Stimulated activated CD8-positive, alpha-beta memory T cell treated with anti-CD3 and anti-CD28 coated beads, Interleukin-2, amount 100 ng/mL, for 1 hour (primary cell): ENCODE measurements at places on chromosomes 7 and 10.

GRCh38 chr7:101333912-101334311 lies 12.3 kb upstream of the IFT22 start:
- no peak for DNase-seq

GRCh38 chr7:99764478-99764877 lies 19.5 kb downstream of the CYP3A4 start:
- no peak for DNase-seq

GRCh38 chr7:44448922-44449583 lies 41.4 kb downstream of the NUDCD3 start:
- no peak for DNase-seq

DNA sequence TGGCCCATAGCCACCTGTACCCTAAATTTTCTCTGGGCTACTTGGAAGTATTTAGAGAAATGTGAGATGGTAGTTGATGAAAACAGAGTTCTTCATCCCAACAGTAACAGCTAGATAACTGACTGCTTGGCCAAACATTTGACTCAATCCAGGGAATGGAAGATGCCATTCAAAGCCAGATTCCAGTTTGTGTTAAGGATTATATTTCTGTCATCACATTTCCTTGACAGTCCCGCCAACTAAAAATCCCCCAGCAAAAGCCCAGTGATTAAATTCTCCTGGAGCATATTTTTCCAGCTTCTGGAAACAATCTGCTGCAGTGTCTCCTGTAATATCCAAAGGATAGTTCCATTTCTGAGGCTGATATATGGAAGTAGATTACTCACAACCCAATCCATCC lies 45.4 kb upstream of the PTN start:
- DNase-seq = no peak

GRCh38 chr10:62755662-62756653 lies 48.6 kb upstream of the ADO start:
- no peak for DNase-seq

DNA sequence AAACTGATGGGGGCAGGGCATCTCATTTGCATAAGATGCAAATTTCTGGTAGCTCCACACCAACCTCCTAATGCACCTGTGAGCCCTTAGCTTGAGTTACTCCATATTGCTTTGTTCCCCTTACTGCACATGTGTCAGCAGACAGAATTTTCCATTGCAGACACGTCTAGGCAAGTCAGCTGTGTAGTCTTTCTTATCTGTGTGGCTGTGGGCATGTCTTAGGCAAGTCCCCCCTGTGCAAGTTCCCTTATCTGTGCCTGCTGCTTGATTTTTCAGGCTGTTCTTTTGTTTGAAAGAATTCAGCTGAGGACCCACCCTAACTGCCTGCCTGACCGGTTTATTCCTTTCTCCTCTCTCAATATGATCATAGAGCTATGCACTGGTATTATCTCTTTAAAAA lies 28.5 kb upstream of the TRIM24 start:
- no peak for DNase-seq

DNA sequence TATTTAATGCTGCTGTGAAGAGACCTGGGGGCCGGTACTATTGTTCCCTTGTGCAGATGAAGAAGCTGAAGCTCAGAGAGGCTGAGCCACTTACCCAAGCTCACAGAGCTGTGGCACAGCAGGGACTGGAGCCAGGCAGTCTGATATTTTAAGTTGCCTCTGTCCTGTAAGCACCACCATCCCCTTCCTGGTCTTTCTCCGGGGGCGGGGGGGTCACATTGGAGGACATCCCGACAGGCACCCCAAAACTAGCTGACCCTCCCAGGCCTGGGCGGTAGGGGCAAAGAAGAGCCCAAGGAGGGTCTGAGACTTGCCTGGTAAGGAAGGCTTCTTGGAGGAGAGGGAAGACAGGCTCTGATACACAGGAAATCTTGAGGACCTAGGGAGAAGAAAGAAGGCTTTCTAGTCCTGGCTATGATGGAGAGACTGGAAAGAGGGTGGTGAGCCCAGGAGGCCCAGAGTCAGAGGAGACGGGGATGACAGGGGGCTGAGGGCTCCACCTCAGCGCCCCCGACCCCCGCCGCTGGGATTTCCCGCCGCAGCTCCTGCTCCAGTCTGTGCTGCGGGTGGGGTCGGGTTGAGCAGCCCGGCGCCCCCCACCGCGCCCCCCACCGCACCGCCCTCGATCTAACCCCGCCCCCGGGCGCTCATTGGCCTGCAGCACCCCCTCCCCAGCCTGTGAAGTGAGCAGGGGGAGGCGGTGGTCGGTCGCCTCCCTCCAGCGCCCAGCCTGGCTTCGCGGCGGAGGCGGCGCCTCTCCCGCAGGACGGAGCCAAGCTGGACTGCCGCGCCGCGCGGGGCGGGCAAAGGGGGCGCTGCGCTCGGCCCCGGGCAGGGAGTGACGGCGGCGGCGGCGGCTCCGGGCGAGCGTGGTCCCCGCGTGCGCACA lies at the start of gene ADCYAP1R1:
ADCYAP1R1 (plus strand) TSS at position 711 of the 889 bp plus-strand sequence. CDS start 10,957 bp downstream, outside the sequence.
- DNase-seq = no peak

DNA sequence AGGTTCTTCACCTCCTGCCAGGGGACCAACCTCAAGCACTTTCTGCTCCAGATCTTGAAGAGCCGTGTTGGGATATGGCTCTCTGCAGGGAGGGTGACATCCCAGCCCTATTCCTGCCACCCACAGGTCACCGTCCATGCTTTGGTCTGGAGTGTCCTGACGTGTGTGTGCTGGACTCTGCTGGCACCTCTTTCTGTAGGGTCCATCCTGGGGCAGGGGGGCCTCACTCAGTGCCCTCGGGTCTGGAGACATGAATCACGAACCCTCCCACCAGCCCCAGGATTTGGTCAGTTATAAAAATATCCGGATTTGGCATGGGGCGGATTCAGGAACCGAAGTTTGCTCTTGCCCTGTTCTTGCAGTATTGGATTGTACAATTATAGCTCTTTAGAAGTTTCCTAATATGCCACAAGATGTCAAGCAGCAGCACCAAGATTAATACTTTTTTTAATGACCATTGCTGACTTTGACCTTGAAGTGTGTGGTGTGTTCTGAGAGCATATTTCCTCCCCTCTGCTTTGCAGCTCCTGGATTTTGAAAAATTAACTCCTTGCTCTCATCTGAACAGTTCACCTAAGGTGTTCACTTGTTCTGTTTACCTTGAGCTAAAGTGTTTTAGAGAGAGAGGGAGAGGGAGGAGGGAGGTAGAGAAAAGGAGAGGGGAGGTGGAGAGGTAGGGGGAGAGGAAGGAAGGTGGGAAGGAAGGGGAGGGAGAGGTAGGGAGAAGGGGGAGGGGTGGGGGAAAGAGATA lies 95.4 kb upstream of the SHH start:
- no peak for DNase-seq

DNA sequence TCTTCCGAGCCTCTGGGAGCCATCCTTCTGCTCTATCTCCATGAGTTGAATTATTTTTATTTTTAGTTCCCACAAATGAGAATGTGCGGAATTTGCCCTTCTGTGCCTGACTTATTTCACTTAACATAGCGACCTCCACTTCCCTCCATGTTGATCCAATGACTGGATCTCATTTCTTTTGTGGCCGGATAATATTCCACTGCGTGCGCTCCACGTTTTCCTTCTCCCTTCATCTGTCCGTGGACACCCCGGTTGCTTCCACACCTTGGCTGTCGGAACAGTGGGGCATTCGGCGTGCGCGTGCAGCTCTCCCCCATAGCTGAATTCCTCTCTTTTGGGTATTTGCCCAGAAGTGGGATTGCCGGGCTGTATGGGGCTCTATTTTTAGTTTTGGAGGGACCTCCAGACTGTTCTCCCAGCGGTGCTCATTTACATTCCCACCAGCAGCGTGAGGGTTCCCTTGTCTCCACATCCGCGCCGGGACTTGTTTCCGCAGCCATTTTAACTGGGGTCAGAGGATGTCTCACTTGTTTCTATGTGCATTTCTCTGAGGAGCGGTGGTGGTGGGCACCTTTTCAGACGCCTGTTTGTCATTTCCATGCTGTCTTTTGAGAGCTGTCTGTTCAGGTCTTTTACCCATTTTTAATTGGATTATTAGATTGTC lies 51.0 kb upstream of the SUN1 start:
- no peak for DNase-seq

GRCh38 chr10:24463611-24464426 lies 254.9 kb downstream of the KIAA1217 start:
- no peak for DNase-seq

GRCh38 chr7:28957064-28957750 lies 923 bp downstream of the TRIL start:
- DNase-seq = no peak

GRCh38 chr10:104076743-104077160 lies 8.9 kb downstream of the COL17A1 start:
- no peak for DNase-seq

DNA sequence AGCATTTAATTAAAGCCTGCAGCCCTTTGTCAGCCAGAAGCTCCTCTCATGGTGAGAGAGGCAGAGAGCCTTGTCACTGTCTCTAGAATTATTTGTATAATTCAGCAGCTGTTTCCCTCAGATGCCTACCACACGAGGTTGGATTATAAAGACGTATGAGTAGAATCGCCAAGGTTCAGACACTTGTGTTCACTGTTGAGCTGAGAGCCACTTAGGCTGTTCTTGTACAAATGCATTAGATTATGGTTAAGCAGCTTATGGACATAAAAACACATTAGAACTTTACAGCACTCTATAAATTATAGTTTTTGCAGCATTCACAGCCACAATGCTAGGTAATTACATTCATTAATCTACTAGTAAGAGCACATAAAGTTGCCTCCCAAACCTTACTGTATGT lies 282.6 kb downstream of the AUTS2 start:
- DNase-seq = no peak

DNA sequence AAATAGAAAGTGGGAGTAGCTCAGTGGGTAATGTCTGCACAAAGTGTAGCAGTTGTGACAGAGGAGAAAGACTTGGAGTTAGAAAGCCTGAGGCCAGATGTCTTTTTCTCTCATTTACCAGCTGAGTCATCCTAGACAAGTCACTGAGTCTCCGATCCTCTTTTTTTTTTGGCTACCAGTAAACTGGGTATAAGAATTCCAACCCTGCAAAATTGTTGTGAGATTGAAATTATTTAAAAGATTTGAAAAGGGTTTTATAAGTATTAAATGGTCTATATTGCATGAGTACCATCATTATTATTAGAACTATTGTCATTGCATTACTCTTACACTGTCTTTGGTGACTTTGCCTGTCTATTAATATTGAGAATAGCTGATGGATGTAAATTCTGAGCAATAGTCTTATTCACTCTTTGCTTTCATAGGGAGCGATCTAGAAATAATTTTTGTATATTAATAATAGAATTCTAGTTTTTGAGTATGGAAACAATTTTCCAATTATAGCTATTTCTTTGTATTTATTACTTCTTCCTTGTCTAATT lies 74.0 kb downstream of the ARID5B start:
- no peak for DNase-seq

- DNase-seq = no peak
Observed at GRCh38 chr10:103691723-103692435, 163.5 kb downstream of the SH3PXD2A start.

- DNase-seq = peak; percentile 4
Observed at GRCh38 chr7:123748171-123748733, 551 bp downstream of the WASL start.

DNA sequence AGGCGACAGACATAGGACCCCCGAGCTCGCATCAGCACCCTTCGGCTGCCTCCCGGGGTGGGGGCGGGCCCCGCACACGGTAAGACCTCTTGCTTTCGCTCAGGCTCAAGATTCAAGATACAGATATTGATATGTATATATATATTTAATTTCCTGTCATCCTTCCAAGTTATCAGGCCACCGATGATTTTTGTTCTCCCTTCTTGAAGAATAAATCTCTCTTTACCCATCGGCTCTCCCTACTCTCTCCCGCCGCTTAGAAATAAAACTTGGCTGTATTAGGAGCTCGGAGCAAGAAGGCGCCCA lies 603 bp downstream of the ADRA2A start:
- no peak for DNase-seq

- no peak for DNase-seq
Observed at GRCh38 chr7:151961536-151961935, 5.3 kb downstream of the GALNTL5 start.

DNA sequence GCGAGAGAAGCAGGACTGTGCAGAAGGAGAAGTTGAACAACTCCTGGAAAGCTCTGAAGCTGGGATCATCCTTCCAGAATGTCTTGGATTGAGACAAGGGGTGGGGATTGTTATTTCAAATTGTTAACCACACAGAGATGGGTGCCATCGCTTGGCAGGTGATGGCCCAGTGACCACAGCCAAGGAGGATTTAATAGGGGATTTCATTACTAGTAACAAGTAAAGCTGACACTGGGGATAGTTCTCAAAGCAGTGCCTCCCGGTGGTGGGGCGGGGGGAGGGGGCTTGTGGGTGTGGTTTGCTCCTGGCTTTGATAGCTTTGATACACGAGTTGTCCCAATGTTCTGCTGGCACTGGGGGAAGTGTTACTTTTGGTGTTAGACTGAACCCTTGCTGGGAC lies 59.2 kb downstream of the ZNF503 start:
- no peak for DNase-seq

DNA sequence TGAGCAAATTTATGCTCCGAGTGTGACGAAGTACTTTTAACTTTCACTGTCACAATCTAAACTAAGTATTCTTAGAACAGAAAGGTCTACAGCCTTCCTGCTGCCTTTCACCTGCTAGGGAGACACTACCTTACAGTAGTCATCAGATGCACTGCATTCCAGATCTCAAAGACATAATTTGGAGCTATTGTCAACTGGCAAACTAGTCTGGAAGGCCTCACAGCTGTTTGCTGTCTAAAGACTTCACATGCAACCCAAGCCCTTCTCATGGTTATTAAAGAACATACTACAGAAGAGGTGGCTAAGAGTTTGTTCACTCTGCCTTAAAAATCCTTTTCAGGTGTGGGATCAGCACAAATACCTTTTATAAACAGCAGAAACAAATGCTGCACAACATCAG lies 91.8 kb upstream of the KCNIP2 start:
- DNase-seq = no peak

DNA sequence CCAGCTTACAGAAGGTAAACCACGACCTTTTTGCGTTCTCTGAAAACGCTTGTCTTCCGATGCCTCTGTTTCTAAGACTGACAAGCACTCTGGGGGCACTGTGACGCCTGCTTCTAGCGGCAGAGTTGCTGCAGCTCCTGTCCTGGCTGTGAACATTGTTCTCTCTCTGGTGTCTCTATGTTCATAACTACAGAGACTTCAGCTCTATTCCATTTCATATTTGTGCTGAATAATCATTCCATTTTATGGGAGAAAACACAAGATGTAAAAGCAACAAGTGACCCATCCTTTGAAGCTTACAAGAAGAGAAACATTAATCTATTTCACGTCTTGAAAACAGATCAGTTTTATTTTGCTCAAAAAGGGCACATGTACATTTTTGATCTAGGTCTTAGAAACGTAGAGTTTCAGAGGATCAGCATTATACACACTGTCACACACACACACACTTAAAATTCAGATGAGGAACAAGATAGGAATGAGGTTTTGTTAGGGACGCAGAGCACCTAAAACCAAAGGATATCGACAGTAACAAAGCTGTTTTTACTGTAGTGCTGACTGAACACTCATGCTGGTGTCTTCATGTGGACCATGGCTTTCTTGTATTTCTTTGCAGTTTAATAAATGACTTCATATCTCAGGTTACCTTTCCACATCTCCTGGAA lies 3.0 kb downstream of the IKZF1 start:
- no peak for DNase-seq

GRCh38 chr10:52318822-52319464 lies 4.9 kb downstream of the DKK1 start:
- DNase-seq = no peak
